ENCODE measurements at places on chromosomes 7 and 10.

DNA sequence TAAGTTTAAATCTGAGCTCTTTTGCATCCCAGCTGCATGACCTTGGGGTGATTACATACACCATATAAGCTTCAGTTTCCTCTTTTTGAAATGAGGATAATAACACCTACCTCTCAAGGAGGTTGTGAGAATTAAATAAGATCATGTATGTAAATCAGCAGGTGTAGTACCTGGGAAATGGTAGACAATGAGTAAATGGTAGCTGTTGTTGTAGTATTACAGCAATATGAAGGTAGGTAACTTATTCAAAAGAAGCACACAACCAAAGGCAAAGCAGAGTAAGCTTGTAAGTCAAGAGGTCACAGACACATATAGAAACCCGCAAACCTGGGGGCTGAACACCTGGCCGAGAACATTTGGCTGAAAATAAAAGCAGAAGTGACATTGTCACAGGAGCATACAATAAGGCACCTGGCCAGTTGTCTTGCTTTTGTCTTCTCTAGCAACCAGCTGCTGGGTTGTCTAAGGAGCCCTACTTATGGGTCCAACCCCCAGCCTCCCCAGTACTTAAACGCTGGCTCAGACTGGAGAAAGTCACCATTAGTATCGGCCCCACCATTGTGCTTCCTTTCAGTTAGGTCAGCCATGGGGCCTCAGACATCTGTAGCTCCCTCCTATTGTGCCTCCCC is 203.6 kb upstream of the MKLN1 start:
- no peak for DNase-seq

DNA sequence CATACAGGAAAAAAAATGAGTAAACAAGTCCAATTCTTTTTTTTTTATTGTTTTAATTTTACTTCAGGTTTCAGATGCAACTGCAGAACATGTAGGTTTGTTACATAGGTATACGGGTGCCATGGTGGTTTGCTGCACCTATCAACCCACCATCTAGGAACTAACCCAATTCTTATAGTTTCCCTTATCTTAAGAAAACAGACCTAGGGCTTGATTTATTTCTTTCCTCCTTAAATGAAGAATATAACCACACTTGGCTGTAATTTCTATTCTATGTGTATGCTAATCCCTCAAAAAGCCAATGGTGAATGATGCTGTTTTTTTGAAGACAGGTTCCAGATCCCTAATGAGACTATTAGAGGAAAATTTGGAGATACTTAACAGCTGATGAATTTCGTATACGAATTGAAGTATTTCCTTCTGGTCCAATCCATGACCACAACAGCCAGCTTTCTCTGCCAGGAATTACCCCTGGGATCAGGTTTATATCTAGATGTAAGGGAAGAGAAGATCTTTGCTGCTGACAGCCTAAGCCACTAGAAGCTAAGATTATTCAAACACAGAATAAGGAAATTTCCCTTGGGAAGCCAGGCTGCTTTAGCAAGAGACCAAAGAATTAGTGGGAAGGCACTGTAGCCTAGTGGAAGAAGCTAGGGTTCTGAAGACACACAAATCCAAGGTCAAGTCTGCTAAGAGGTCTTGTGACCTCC is 115.8 kb downstream of the INHBA start:
- no peak for DNase-seq

DNA sequence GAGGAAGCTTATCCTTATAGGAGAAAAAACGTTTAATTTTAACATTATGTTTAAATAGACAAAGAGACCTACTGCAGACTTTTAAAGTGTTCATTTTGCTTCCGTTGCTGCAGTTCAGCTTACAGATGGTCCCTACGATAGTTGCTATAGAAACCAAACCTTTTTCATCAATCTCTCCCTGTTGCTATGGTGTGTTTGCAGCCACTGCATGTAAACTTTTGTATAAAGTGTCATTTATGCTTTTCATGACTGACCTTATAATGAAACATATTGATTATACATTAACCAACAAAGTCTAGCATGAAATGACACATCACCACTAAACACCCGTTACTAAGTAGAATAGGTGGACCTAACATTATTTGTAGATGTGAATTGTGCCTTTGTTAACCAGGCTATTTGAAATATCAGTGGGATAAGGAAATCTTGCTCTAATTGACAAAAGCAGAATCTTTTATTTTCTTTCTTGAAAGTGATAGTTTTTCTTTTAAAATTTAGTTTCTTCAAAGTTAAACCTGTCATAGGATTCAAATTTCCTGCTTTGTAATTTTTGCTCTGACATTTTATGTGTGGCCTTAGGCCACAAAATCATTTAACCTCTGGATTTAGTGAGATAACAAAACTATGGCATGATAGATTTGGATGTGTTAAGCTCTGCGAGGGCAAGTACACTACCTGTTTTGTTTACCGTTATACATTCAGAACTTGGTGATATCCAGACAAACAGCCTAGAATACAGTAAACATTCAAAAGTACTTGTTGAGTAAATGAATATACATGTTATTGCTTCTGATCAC is 64.0 kb downstream of the CACNB2 start:
- DNase-seq: no peak

DNA sequence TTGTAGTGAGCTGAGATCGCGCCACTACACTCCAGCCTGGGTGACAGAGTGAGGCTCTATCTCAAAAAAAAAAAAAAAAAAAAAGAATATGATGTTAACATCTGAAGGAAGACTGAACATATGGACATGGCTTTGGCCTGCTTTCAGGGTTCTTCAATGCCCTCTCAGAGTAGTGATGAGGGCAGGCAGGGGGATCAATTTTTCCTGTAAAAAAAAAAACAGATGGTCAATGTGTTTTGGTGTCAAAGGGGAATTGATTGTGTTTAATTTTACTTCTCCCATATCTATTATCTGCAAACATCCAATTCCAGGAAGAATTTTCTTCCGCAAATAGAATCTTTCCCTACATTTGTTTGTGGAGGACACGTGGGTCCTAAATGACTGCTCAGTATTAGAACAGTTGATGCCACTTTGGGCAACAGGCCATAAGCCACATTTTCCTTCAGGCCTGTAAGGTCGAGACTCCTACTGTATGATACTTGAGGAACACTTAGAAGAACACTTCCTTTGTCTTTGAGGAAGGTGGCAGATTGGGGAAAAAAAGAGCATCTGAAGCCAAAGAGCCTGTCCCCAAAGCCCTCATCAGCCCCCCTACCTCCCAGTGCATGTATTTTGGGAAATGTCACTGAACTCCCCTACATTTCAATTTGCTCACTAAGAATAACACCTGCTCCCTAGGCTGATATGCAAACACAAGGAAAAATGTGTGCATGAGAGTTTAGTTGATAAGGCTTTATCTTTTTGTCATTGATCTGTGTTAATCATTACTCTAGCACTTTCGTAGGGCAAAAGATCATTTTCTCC is 28.3 kb downstream of the MGAM2 start:
- no peak for DNase-seq

DNA sequence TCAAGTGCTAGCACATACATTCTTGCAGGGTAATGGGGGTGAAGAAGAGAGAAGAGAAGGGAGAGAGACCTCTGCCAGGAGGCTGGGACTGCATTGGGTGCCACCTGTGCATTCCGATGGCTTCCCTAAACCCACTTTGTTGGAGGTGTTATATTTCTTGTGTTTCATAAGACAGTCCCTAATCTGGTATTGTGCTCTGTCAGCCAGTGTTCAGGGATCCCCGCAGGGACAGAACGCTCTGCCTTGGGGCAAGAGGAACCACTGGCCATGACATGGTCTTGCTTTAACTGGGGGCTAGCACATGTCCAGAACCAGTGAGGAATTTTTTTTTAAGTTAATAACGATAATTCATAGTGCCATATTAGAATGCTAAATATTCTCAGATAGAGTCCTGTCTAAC is 365.2 kb upstream of the GALNT17 start:
- DNase-seq: no peak

- no peak for DNase-seq
Measured at GRCh38 chr7:29177963-29178600, 16.5 kb upstream of the CHN2 start.

- DNase-seq: no peak
Measured at GRCh38 chr7:24334012-24334411, 50.0 kb downstream of the NPY start.
